ENCODE measurements at places on chromosomes 12 and 14. TPM values are rescaled to one million over a fixed set of nuclear protein-coding genes. Genes with fewer than 3 reads are reported as not detected.

DNA sequence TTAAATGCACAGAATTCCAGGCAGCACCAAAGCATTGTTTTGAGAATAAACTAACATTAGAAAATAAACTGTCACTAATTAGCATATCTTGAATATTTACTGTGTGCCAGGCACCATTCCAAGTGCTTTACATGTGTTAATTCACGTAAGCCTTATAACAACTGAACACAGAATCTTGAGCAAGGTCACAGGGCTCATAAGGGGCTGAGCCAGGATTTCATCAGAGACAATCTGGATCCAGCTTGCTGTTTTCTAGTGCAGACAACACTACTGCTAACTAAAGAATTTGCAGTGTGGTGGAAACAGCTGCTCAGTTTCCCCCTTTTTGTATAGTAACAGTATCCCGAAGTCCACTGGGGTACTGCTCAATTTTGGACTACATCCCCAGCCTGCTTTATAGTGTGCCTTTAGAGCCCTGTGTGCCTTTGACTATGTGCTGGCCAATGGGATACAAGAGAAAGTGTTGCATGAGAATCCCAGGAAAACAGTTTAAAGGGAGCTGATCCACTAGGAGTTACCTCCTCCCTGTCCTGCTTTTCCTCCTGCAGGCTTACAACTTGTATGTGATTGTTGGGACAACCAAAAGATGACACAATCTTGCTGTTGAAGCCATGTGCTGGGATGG, 36.0 kb upstream of the RMST start:
- no peak overlapping the region for H3K4me3 ChIP-seq
- no peaks in the 10 kb centered on the region for H3K27me3 ChIP-seq
- no peaks in the 10 kb centered on the region for H3K4me1 ChIP-seq
- no peak for DNase-seq

GRCh38 chr12:52975820-52976573, 27.1 kb downstream of the KRT18 start:
- DNase-seq, result peak; percentile 58
- H3K27me3 ChIP-seq, result no peaks in the 10 kb centered on the region
- H3K4me3 ChIP-seq, result no peak overlapping the region
- no peak overlapping the region for H3K27ac ChIP-seq
- no peaks in the 10 kb centered on the region for H3K36me3 ChIP-seq

- H3K36me3 ChIP-seq, result no peaks in the 10 kb centered on the region
- no peak overlapping the region for H3K4me3 ChIP-seq
- H3K27me3 ChIP-seq, result no peaks in the 10 kb centered on the region
- no peak for DNase-seq
- H3K27ac ChIP-seq, result no peak overlapping the region
- H3K4me1 ChIP-seq, result no peaks in the 10 kb centered on the region
Measured at GRCh38 chr12:10293570-10294227, 14.0 kb upstream of the KLRD1 start.

DNA sequence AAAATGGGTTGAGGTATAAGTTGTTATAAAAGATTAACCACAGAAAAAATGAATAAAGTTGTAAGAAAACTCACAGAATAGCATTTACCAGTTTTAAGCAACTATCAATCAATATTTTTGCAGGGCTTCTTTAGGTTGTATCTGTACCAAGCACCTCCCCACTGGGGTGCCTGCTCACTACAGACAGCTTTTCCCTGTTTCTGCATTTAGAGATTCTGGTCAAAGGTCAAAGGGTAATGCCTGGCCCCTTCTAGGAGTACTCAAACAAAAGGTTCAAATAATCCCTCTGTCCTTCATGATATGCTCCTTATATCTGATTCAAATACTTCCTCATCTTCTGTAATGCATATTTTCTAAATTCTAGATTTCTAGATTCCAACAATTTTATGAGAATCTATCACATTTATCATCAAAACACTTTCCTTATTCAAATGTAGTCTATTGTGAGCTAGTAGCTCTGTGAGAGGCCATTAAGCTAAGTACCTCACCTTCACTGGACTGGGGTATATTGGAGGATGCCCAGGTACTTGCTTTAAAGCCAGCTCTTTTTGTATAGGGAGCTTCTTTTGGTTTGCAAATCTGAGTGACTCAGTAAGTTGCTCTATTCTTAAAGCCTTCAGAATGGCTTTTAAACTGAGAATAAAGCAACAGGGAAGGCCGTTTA, 120.7 kb upstream of the PTPRB start:
- DNase-seq, result no peak
- no peaks in the 10 kb centered on the region for H3K27me3 ChIP-seq
- H3K27ac ChIP-seq, result no peak overlapping the region
- peaks cover 16% of the 10 kb centered on the region for H3K4me1 ChIP-seq
- no peaks in the 10 kb centered on the region for H3K36me3 ChIP-seq

GRCh38 chr14:105878554-105878953, 352.2 kb downstream of the TMEM121 start:
- H3K36me3 ChIP-seq, result no peaks in the 10 kb centered on the region
- no peaks in the 10 kb centered on the region for H3K27me3 ChIP-seq
- no peak for DNase-seq
- H3K27ac ChIP-seq, result no peak overlapping the region
- no peak overlapping the region for H3K4me3 ChIP-seq

- no peak overlapping the region for H3K27ac ChIP-seq
- H3K4me3 ChIP-seq, result no peak overlapping the region
- no peaks in the 10 kb centered on the region for H3K36me3 ChIP-seq
Measured at GRCh38 chr12:39178837-39179236, 264.1 kb downstream of the KIF21A start.

GRCh38 chr12:1781772-1782171, 38.6 kb upstream of the LRTM2 start:
- H3K27me3 ChIP-seq, result no peaks in the 10 kb centered on the region
- no peak overlapping the region for H3K4me3 ChIP-seq
- peaks cover 37% of the 10 kb centered on the region for H3K36me3 ChIP-seq
- peaks cover 22% of the 10 kb centered on the region for H3K4me1 ChIP-seq
- no peak overlapping the region for H3K27ac ChIP-seq

GRCh38 chr14:69299286-69300035, 39.5 kb downstream of the GALNT16 start:
- peaks cover 3% of the 10 kb centered on the region for H3K4me1 ChIP-seq
- H3K27me3 ChIP-seq, result no peaks in the 10 kb centered on the region
- no peaks in the 10 kb centered on the region for H3K36me3 ChIP-seq

DNA sequence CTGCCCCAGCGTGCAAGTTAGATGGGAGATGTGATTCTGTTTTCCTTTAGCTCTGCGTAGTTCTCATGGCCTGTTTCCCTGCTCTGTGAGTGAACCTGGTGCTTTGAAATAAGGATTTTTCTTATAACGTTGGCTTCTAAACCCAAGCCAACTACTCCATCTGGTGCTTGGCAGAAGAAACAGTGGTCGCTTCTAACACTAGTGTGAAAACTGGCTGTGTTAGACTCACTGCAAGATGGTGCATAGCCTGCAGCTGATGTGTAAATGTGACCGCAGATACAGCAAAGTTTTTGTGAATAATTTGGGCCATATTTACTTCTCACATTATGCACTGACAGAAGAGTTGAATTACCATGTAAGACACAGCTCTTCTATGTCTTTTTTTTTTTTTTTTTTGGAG, 12.2 kb downstream of the GTF2H3 start:
- DNase-seq, result no peak
- H3K4me1 ChIP-seq, result peaks cover 2% of the 10 kb centered on the region
- no peak overlapping the region for H3K27ac ChIP-seq
- no peaks in the 10 kb centered on the region for H3K27me3 ChIP-seq
- peaks cover 44% of the 10 kb centered on the region for H3K36me3 ChIP-seq

DNA sequence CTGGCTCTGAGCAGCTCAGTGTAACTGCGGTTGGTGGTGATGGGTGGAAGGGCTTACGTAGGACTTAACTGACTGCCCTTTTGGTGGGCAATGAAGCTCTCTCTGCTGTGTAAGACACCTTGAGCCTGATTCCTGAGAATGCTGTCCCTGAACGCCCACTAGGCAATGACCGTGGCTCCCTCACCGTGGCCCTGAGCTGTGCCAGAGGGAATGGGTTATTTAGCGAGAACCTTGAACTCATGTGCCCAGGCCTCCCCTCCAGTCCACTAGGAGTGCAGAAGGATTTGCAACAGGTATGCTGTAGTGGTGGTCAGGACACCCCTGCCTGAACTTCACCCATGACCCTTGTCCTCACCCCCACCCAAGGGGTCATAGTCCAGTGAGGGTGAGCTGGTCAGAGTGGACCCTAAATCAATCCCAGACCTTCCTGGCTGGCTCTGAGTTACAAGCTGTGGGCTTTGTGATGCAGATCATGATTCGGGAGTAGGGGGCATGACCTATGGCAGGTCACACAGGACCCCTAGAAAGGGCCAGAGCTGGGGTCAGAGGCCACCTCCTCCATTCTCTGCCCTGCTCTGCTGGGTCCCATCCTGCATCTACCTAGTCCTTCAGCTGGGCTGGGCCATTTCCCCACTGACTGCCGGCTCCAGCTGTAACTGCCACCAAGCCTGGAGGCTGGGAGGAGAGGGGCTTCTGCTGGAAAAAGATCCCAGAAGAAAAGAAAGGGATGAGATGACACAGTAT, 14.5 kb upstream of the ANKRD33 start:
- DNase-seq, result no peak
- H3K27ac ChIP-seq, result no peak overlapping the region
- H3K27me3 ChIP-seq, result no peaks in the 10 kb centered on the region
- H3K36me3 ChIP-seq, result no peaks in the 10 kb centered on the region
- no peaks in the 10 kb centered on the region for H3K4me1 ChIP-seq
- no peak overlapping the region for H3K4me3 ChIP-seq

DNA sequence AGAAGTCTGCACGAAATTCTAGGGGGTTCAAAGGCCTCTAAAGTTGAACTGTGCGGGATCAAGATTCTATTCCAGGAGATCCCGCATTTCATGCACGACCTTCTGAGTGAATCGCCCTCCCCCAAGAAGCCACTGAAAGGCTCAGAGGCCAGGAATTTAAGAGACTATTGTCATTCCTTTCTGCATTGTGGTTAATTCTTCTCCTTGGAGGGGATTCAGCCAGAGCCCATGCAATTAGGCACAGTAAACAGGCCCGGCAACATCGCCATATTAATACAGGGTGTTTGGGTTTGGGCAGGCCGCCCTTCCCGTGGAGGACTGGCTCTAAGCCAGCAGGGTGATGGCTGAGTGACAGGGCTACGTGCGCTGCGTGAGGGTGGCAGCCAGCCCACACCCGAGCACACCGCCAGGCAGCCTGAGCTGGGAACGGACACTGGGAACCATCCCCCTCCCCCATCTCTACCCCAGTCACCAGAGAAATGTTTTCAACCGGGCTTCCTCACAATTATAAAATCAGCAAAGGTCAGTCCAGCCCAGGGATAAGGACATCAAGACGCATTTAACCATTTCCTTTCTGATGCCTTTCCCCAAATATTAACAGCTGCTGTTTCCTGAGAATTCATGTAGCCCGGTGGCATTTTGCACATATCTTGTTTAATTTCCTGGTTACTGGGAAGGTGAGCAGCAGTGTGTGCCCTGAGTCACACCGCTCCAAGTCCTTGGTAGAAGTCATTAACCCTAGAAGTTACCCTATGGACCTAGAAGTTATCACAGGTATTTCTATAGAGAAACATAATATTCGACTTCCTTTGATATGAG, 12.5 kb downstream of the EGLN3 start:
- peaks cover 2% of the 10 kb centered on the region for H3K4me1 ChIP-seq
- no peak overlapping the region for H3K4me3 ChIP-seq
- no peaks in the 10 kb centered on the region for H3K27me3 ChIP-seq
- no peak overlapping the region for H3K27ac ChIP-seq

GRCh38 chr14:33401311-33401710, 462.6 kb downstream of the NPAS3 start:
- no peaks in the 10 kb centered on the region for H3K36me3 ChIP-seq
- H3K27me3 ChIP-seq, result no peaks in the 10 kb centered on the region
- no peak for DNase-seq
- no peak overlapping the region for H3K4me3 ChIP-seq
- H3K27ac ChIP-seq, result no peak overlapping the region
- no peaks in the 10 kb centered on the region for H3K4me1 ChIP-seq

DNA sequence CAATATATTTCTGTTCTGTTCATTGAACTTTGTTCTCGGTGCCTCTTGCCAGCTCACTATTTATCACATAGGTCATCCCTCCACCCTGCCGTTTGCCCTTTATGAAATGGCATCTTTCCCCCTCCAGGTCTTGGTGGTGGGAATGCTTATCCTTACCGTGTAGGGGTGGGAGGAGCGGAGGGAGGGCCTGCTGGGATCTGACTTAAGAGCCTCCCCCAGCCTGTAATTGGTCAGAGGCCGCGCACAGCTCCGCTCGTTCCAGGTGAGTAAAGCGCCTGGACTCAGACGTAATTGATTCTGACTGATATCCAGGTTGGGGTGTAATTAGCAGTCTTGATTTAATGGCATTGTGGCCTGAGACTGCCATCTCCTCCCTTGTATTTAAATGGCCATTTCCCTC, 185.3 kb downstream of the TSPAN9 start:
- no peaks in the 10 kb centered on the region for H3K4me1 ChIP-seq
- no peaks in the 10 kb centered on the region for H3K27me3 ChIP-seq
- H3K4me3 ChIP-seq, result no peak overlapping the region
- no peak overlapping the region for H3K27ac ChIP-seq
- no peak for DNase-seq

- peak; percentile 43 for DNase-seq
- H3K27me3 ChIP-seq, result no peaks in the 10 kb centered on the region
- no peaks in the 10 kb centered on the region for H3K36me3 ChIP-seq
- H3K4me1 ChIP-seq, result no peaks in the 10 kb centered on the region
- no peak overlapping the region for H3K4me3 ChIP-seq
Measured at GRCh38 chr14:57632649-57633048, 139.0 kb upstream of the CCDC198 start.

GRCh38 chr14:51449681-51450080, 202.0 kb upstream of the FRMD6 start:
- H3K4me3 ChIP-seq, result no peak overlapping the region
- H3K27me3 ChIP-seq, result no peaks in the 10 kb centered on the region
- H3K36me3 ChIP-seq, result no peaks in the 10 kb centered on the region
- no peaks in the 10 kb centered on the region for H3K4me1 ChIP-seq

The TMEM132C gene
- not detected for total RNA-seq

The C12orf54 gene
- total RNA-seq, result not detected

The KLHDC1 gene
- total RNA-seq, result 1.7 TPM

Measured in Karpas-422 (cell line).